Activated T-cell treated with anti-CD3 and anti-CD28 coated beads, Interleukin-2, amount 50 U/mL, for 72 hours (primary cell): ENCODE measurements at places on chromosomes 7 and 10. TPM values are rescaled to one million over a fixed set of nuclear protein-coding genes. Genes with fewer than 3 reads are reported as not detected.

Gene LIPJ
- total RNA-seq: not detected

Gene OR2A5
- not detected for total RNA-seq

Gene CPXM2
- total RNA-seq: not detected

Gene PDGFA
- total RNA-seq: 10.0 TPM

Gene SHTN1
- 0.19 TPM for total RNA-seq

Gene OR6B1
- not detected for total RNA-seq

Gene CPED1
- total RNA-seq: not detected

Gene ASB10
- not detected for total RNA-seq

Gene ASAH2
- total RNA-seq: 3.9 TPM

Gene ARL3
- 8.7 TPM for total RNA-seq

DNA sequence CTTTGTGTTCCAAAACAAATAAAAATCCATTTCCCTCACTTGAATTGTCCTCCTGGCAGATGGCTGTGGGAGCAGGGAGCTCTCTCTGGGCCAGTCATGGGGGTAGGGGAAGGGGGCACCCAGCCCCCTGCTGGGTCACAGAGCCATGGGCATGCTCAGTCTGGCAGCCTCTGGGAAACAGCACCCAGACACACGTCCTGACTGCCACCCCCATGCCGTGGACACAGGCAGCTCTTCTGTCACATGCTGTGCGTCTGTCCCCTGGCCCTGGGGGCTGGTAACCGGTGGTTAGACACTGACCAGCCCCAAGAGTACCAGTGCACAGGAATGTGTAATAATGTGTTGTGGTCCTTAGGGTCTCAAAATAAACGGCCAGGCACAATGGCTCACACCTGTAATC, 47.0 kb downstream of the RASGEF1A start:
- no peak for DNase-seq

DNA sequence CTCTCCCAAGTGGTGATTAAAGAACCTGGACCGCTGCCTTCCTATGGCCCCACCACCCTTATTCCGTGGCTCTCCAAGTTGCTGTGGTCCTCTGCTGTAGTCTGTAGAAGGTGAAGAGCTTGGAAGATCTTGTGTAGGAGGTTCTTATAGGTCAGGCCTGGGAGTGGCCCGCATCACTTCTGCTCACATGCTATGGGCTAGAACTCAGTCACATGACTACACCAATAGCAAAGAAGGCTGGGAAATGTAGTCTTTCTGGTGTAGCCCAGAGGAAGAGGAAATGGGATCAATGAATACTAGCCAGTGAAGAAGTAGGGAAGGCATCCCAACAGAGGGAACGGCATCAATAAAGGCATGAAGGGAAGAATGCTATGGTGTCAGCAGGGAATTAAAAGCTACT, 41.3 kb upstream of the AOAH start:
- no peak for DNase-seq

- DNase-seq: no peak
Measured at GRCh38 chr7:24191362-24191761, 92.6 kb upstream of the NPY start.

- no peak for DNase-seq
Measured at GRCh38 chr10:7696545-7696944, 6.6 kb upstream of the ITIH2 start.

- DNase-seq: peak; percentile 82
Measured at GRCh38 chr7:66557214-66558200, 71.2 kb upstream of the KCTD7 start.

DNA sequence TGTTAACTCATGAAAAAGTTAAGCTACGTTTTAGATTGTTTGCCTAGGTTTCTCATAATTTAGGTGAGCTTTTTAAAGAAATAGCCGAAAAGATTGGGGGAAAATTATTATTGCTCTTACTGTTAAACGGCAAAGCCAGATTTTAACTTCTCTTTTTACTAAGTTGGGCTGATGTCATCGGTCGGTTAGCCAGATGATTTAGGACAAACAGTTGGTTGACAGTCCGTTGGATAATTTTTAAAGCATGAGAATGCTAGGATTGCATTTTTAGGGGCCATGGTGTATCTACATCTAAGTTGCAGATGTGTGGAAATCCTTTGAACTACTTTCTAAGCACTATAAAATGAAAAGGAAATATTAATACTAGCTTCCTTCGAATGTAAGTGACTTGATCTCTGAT, 280.9 kb upstream of the AKR1E2 start:
- DNase-seq: no peak

DNA sequence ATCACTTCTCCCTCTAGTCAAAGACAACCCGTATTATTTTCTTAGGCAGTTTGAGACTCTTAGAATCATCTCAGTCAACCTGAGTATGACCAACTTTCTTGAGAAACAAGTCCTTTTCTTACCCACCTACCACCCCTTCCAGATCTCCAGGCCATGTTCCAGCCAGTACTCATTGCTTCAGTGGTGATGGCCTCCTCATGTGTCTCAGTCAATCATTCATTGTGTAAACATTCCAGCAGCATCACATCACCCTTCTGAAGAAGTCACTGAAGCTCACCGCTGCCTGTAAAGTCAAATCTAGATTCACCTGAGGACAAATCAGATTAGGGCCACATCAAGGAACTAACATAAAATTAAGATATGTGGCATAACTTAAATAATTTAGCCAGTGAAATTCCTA, 467.2 kb upstream of the NRP1 start:
- DNase-seq: no peak

DNA sequence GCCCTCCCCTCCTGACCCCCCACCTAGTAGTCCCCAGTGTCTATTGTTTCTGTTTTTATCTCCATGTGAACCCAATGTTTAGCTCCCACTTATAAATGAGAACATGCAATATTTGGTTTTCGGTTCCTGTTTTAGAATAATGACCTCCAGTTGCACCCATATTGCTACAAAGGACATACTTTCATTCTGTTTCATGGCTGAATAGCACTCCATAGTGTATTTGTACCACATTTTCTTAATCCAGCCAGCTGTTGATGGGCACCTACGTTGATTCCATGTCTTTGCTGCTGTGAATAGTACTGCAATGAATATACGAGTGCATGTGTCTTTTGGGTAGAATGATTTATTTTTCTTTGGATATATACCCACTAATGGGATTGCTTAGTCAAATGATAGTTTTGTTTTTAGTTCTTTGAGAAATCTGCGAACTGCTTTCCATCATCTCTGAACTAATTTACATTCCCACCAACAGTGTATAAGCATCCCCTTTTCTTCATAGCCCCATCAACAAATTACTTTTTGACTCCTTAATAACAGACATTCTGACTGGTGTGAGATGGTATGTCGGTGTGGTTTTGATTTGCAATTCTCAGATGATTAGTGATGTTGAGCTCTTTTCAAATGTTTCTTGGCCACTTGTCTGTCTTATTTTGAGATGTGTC, 128.4 kb upstream of the PHYHIPL start:
- DNase-seq: no peak

GRCh38 chr7:43479042-43479441, 103.9 kb upstream of the STK17A start:
- no peak for DNase-seq

- no peak for DNase-seq
Measured at GRCh38 chr10:119233821-119234220, 26.4 kb downstream of the GRK5 start.
